ENCODE measurements at places on chromosomes 5 and 9. TPM values are rescaled to one million over a fixed set of nuclear protein-coding genes. Genes with fewer than 3 reads are reported as not detected.

DNA sequence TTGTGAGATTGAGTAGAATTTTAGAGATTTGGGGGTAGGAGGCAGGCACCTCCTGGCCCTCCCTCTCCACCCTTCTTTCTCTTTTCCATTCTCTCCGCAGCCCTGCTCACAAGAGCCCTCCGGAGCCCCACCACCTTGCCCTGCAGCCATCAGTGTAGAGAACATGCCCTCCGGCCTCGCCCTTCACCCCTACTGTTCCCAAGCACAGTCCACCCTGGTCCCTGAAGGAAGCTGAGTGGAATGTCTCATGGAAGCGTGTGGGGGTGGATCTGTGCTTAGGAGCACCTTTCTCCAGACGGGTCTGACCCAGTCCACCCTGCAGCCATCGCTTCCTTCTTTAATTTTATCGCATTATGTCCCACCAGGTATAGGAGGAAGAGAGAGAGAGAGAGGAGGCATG, 267.1 kb downstream of the NSG2 start:
- DNase-seq: no peak
- peak overlapping the region; percentile 20 for H3K4me3 ChIP-seq
- H3K36me3 ChIP-seq: no peaks in the 10 kb centered on the region

DNA sequence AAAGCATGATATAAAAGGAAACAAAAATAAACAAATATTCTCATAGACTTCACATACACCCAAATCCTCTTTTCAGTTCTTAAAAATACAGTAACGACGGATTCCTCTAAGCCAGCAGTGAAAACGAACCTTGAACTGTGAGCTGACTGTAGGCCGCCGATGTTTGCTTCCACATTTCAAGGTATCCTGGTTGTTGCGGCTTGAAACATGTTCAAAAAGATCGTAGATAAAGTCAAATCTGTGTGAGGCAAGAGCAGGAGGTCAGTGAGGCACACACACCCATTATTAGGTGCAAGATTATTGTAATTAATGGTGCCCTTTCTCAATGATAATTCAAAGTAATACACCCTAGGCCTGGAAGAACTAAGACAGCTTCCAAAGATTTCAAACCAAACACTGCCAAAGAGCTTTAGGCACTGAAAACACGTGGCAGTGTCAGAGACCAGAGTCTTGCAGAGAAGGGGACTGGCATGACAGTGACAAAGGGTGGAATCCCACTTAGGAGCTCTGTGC, 141.2 kb upstream of the RETREG1 start:
- H3K36me3 ChIP-seq: peaks cover 28% of the 10 kb centered on the region
- peaks cover 10% of the 10 kb centered on the region for H3K4me1 ChIP-seq
- H3K27ac ChIP-seq: peak overlapping the region; percentile 84
- no peaks in the 10 kb centered on the region for H3K27me3 ChIP-seq

DNA sequence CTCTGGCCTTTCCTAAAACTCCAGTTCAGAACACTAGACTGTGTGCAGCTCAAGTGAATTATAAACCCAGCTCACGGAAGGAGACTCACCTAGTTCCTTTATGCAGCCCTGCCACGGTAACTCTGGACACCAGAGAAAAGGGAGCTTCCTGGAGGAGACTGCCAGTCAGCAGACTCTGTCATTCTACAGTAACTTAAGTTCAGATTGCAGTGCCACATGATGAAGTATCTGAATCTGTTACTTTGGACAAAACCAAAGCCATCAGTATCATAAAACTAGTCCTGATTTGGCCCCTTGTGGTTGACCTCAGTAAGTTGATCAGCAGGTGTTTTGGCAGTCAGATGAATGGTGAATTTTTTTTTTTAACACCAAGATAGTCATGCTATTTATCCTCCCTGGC, 2.7 kb downstream of the MTRR start:
- no peaks in the 10 kb centered on the region for H3K27me3 ChIP-seq
- H3K4me3 ChIP-seq: peak overlapping the region; percentile 2
- no peak for DNase-seq
- H3K27ac ChIP-seq: no peak overlapping the region
- H3K36me3 ChIP-seq: peaks cover 2% of the 10 kb centered on the region

DNA sequence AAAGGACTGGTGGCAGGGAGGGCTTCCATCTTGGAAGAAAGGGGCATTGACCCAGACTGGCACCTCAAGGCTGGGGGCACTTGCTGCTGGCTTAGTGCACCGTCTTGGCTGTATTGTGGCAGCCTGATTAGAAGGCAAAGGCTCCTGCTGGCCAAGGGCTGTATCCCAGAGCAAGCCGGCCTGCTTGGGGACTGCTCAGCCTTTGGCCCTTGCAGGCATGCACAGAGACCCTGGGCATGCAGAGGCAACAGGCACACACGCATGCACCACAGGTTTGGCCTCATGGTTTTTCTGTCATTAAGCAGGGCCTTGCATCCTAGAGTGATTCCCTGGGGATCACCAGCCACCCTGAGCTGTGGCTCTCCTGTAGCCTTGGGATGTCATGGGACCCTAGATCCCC, 29.0 kb downstream of the PITX1 start:
- H3K36me3 ChIP-seq: peaks cover 13% of the 10 kb centered on the region
- H3K27me3 ChIP-seq: peaks cover 22% of the 10 kb centered on the region
- no peak for DNase-seq
- no peak overlapping the region for H3K4me3 ChIP-seq
- H3K4me1 ChIP-seq: peaks cover 5% of the 10 kb centered on the region
- H3K27ac ChIP-seq: no peak overlapping the region

DNA sequence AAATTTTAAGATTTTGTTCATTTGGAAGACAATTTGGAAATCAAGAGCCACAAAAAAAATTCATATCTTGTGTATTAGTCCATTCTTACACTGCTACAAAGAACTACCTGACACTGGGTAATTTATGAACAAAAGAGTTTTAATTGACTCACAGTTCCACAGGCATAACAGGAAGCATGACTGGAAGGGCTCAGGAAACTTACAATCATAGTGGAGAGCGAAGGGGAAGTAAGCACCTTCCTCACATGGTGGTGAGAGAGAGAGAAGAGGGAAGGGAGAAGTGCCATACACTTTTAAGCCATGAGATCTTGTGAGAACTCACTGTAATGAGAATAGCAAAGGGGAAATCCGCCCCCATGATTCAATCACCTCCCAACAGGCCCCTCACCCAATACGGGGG, 274.4 kb downstream of the KCNN2 start:
- H3K4me3 ChIP-seq: no peak overlapping the region
- H3K27me3 ChIP-seq: no peaks in the 10 kb centered on the region
- no peak overlapping the region for H3K27ac ChIP-seq

DNA sequence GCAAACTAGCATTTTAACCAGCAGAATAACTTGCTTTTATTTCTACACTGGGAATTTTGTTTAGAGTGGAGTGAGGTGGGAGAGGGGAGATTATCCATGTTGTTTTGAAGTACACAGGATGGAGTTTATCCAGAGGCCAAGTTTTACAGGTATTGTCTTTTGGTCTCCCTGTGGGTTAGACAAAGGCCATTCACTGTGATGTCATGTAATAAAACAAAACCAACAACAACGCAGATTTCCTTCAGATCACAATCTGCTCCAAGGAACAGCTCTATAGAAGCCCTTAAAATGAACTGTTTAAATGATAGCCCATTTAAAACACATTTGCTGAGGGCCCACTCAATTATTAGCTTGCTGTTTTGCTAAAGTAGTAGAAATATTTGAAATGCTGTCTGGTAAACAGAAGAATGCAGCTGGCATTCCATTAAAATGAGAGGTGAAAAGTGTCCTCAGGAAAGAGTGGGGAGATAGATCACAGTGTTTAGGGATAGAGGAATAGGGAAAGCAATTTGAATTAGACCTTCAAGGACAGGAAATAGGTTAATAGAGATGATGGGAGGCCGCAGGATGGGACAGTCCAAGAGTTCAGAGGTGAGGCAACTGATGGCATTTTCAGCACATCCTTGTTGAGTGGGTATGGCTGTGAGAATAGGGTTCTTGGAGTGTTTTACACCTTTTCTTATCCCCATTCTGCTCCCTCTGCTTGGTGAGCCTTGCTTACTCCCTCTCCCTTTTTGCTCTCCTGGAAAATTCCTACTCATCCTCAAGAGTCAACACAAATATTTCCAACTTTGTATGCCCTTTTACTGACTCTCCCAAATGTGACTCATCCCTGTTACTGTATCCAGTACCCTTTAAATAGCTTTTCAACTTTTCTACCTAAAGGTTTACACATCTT, 140.1 kb upstream of the NR3C1 start:
- H3K27me3 ChIP-seq: peaks cover 3% of the 10 kb centered on the region
- no peak overlapping the region for H3K27ac ChIP-seq
- H3K36me3 ChIP-seq: no peaks in the 10 kb centered on the region
- no peak for DNase-seq
- H3K4me3 ChIP-seq: no peak overlapping the region

DNA sequence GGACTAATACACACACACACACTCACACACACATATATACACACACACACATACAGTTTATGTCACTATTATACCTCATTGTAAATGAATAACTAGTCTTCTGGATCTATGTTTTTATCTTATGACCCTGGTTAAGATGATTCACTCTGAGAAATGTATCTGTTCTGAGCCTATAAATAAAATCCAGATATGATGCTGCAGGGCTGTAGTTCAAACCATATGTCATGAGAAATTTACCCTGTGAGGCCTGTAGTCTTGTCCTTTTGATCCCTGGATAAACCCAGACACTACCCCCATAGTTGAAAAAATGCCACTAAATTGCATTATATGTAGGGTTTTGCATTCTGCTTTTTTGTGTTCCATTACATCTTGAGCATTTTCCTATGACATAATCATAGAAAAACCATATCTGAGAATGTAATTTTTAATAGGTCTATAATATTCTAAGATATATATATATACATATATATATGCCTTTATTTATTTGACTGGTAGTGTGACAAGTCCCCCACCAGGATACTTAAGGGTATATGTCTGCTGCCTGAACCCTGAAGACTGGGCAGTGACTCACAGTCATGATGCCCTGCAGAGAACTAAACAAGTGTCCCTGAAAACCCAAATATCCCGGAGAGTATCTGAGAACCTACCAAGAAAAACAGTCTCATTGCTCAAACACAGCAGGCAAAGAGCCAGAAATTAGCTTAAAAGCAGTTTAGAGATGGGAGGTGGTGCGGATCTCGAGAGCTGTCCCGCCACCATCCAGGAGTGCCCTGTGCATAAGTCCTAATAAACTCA, 18.4 kb upstream of the ALDOB start:
- no peaks in the 10 kb centered on the region for H3K4me1 ChIP-seq
- no peak overlapping the region for H3K27ac ChIP-seq
- DNase-seq: no peak
- peaks cover 1% of the 10 kb centered on the region for H3K36me3 ChIP-seq

DNA sequence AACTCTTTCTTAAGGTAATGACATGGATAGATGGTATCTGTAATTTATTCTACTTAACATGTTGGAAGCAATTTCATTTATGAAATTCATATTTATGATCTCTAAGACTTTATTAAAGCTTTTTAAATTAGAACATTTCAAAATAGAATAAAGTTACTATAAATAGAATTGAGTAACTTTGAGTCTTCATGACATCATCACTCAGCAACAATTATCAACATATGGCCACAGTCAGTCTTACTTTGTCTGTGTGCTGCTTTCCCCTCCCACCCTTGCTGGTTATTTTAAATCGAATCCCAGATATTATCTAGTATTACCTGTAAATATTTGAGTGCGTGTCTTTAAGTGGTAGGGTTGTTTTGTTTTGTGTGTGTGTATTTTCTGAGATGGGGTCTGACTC, 65.2 kb downstream of the IPO11 start:
- no peak overlapping the region for H3K27ac ChIP-seq
- H3K36me3 ChIP-seq: peaks cover 25% of the 10 kb centered on the region
- no peak overlapping the region for H3K4me3 ChIP-seq

- peak overlapping the region; percentile 8 for H3K27ac ChIP-seq
- peaks cover 53% of the 10 kb centered on the region for H3K4me1 ChIP-seq
- no peaks in the 10 kb centered on the region for H3K36me3 ChIP-seq
Observed at GRCh38 chr5:156686380-156686779, 163.7 kb upstream of the PPP1R2B start.

- DNase-seq: no peak
- H3K27ac ChIP-seq: no peak overlapping the region
- peaks cover 10% of the 10 kb centered on the region for H3K4me1 ChIP-seq
- H3K4me3 ChIP-seq: no peak overlapping the region
Observed at GRCh38 chr5:133316346-133317343, 264.8 kb downstream of the HSPA4 start.

- no peak for DNase-seq
- peaks cover 2% of the 10 kb centered on the region for H3K36me3 ChIP-seq
- H3K4me3 ChIP-seq: no peak overlapping the region
Observed at GRCh38 chr9:12812710-12813109, 37.9 kb downstream of the LURAP1L start.

- peaks cover 82% of the 10 kb centered on the region for H3K27me3 ChIP-seq
- DNase-seq: no peak
- H3K27ac ChIP-seq: no peak overlapping the region
- no peak overlapping the region for H3K4me3 ChIP-seq
Observed at GRCh38 chr9:107584944-107585343, 95.4 kb upstream of the KLF4 start.

GRCh38 chr5:135810188-135810943, 24.1 kb upstream of the SLC25A48 start:
- no peak overlapping the region for H3K4me3 ChIP-seq
- no peaks in the 10 kb centered on the region for H3K4me1 ChIP-seq
- no peak overlapping the region for H3K27ac ChIP-seq
- H3K36me3 ChIP-seq: no peaks in the 10 kb centered on the region

- no peak for DNase-seq
- no peaks in the 10 kb centered on the region for H3K36me3 ChIP-seq
- H3K27ac ChIP-seq: no peak overlapping the region
Observed at GRCh38 chr9:69768101-69768500, 8.3 kb upstream of the PTAR1 start.

DNA sequence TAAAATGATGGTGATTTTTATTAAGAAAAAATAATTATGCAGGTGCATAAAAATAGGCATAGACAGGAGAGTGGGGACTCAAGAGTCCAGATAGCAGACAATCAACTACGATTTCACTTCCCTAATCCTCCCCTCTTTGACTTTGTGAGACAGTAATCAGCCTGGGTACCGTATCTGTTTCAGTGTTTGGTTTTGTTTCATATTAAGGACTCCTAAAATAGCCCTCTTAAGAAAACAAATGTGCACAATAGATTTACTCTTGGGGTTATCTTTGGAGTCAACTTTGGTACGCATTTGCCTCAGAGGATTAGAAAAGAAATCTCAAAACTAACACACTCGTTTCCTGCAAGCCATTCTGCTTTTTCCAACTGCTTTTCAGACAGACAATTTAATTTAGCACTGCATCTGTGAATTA, 96.3 kb downstream of the ZNF608 start:
- no peak overlapping the region for H3K4me3 ChIP-seq
- H3K4me1 ChIP-seq: peaks cover 53% of the 10 kb centered on the region
- H3K36me3 ChIP-seq: peaks cover 36% of the 10 kb centered on the region
- H3K27ac ChIP-seq: peak overlapping the region; percentile 76
- DNase-seq: no peak

SH2D3C gene
- total RNA-seq: 2.6 TPM

DMRTA1 gene
- total RNA-seq: 7.7 TPM

GPR107 gene
- total RNA-seq: 46.7 TPM

SPATA31A3 gene
- not detected for total RNA-seq

QRFP gene
- total RNA-seq: not detected

ZNF883 gene
- 16.5 TPM for total RNA-seq

FOXD4L4 gene
- 0.19 TPM for total RNA-seq

CNOT6 gene
- 68.3 TPM for total RNA-seq

TAS2R1 gene
- total RNA-seq: 0.22 TPM

PCDHB2 gene
- 75.5 TPM for total RNA-seq

ENHO gene
- 4.5 TPM for total RNA-seq

ZNF367 gene
- total RNA-seq: 5.3 TPM

NTRK2 gene
- 4.7 TPM for total RNA-seq

SAXO1 gene
- 0.22 TPM for total RNA-seq

Measured in progenitor cell of endocrine pancreas (in vitro differentiated cells).